Activated CD4-positive, alpha-beta T cell treated with anti-CD3 and anti-CD28 coated beads, Interleukin-2, amount 50 U/mL, for 16 hours (primary cell): ENCODE measurements at places on chromosomes 3 and 15.

DNA sequence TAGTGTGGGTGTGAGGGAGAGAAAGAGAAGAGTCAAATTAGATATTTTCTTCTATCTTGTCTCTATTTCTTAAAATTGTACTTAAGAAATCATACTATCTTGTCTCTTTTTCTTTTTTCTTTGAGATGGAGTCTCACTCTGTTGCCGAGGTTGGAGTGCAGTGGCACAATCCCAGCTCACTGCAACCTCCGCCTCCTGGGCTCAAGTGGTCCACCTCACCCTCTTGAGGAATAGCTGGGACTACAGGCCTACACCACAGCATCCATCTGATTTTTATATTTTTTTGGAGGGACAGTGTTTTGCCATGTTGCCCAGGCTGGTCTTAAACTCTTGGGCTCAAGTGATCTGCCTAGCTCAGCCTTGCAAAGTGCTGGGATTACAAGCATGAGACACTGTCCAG lies 104.2 kb downstream of the MYO9A start:
- no peak for DNase-seq

GRCh38 chr3:183488343-183488742 lies 59.9 kb upstream of the MCF2L2 start:
- no peak for DNase-seq

- DNase-seq = peak; percentile 74
Observed at GRCh38 chr15:90902040-90902839, 862 bp upstream of the MAN2A2 start.

DNA sequence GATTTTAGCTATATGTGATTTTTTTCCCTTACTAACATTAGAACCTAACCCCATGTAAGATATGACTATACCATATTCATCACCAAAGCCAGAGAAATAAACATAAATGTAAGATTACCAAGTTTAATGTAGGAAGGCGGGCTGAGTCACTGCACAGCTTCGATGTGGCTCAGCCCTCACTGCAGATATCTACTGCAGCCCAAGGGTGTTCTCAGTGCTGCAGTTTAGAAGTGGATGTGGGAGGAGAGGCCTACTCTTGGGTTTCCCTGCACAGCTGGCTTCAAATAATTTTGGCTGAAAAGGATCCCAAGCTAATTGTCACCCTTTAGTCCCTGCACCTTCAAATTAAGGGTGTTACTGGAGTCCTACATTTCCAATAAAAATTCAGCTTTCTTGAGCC lies 9.3 kb downstream of the ARPP19 start:
- DNase-seq = peak; percentile 80

- DNase-seq = no peak
Observed at GRCh38 chr3:107208796-107209195, 168.4 kb upstream of the CCDC54 start.

DNA sequence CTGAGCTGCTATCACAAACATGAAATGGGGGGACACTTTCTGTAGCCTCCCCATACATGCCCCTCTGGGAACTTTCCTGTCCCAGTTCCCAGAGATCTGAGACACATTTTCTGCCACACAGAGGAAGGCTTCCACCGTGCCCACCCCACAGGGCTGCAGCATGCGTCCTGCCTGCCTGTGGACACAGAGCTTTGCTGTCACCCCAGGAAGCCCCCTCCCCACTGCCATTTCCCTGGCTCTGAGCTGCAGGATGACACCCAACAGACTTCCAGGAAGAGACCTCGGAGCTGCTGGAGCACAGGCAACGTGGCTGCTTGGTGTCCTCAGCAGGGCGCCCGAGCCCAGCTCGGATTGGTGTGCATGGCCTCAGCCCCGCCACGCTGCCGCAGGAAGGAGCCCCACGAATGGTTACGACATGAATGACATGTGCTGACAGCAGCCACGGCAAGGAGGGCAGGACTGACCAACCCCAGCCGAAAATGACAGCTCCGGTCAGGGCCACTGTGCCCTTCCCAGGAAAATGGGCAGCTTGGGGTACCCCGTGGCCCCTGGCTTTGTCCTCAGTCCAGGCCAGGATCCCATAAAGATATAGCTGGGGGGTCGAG lies 81.3 kb downstream of the VGLL4 start:
- no peak for DNase-seq

- DNase-seq = no peak
Observed at GRCh38 chr3:17110660-17111396, 226.1 kb downstream of the PLCL2 start.

DNA sequence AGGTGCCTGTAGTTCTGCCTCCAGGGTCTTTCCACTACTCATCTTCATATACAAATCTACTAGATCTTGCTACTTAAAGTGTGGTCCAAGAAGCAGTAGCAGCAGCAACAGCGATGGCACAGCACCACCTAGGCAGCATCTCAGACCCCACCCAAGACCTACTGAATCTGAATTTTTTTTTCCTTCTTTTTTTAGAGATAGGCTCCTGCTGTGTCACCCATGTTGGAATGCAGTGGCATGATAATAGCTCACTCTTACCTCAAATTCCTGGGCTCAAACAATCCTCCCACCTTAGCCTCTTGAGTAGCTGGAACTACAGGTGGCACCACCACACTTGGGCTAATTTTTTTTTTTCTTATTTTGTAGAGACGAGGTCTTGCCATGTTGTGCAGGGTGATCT lies 346.7 kb upstream of the TGFBR2 start:
- no peak for DNase-seq

DNA sequence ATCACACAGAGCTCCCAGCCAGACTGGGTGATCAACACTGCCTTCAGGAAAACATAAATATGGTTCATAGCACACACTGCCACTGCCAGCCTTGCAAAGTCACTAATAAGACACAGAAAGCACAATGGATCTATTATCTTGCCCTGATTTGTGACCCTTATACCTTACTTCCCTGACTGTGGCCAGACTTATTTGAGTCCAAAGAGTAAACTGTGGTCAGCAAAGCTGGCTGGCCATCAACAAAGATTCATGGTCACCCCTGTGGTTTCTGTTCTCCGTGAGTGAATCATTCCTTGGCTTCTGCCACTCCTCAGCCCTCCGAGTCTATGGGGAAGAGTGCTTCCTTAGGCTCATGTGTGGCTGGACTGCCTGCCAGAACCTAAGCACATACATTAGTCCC lies 437.7 kb downstream of the RAP2B start:
- no peak for DNase-seq

GRCh38 chr3:45566196-45566595 lies 28.4 kb upstream of the LIMD1 start:
- DNase-seq = no peak
